ENCODE measurements at places on chromosomes 6 and 20. TPM values are rescaled to one million over a fixed set of nuclear protein-coding genes. Genes with fewer than 3 reads are reported as not detected.

- H3K36me3 ChIP-seq: peaks cover 5% of the 10 kb centered on the region
- H3K27me3 ChIP-seq: no peaks in the 10 kb centered on the region
- peaks cover 85% of the 10 kb centered on the region for H3K4me1 ChIP-seq
Observed at GRCh38 chr20:47319517-47320252, 36.8 kb downstream of the ZMYND8 start.

- H3K27me3 ChIP-seq: no peaks in the 10 kb centered on the region
- H3K4me3 ChIP-seq: peak overlapping the region; percentile 88
- peak; percentile 96 for DNase-seq
Observed at GRCh38 chr20:17568972-17569521, 828 bp upstream of the DSTN start.

Gene OR2B6
- total RNA-seq: not detected

GRCh38 chr6:157398151-157398550 lies 17.2 kb downstream of the ZDHHC14 start:
- H3K4me1 ChIP-seq: no peaks in the 10 kb centered on the region
- H3K27ac ChIP-seq: no peak overlapping the region
- H3K36me3 ChIP-seq: no peaks in the 10 kb centered on the region
- H3K27me3 ChIP-seq: no peaks in the 10 kb centered on the region
- H3K4me3 ChIP-seq: no peak overlapping the region
- no peak for DNase-seq

Gene TUBB2B
- total RNA-seq: 67.2 TPM

DNA sequence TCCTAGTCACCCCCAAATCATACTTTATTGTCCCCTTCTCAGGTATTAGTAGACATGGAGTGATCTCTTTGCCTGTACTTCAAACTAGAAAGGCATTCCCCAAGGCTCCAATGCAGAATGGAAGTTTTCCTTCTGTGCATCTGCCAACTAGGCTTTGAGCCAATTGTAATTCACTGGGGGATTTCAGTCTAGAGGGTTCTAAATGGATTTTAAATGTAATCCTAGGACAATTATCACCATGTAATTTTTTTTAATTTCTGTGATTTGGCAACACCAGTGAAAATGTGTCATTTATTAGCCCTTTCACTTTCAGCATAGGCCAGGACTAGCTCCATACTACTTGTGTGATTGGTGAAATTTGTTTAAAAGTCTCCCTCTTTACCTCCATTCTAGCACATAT lies 557.6 kb upstream of the MARCKS start:
- no peak overlapping the region for H3K4me3 ChIP-seq
- H3K36me3 ChIP-seq: peaks cover 8% of the 10 kb centered on the region
- H3K4me1 ChIP-seq: peaks cover 29% of the 10 kb centered on the region
- peak overlapping the region; percentile 42 for H3K27ac ChIP-seq
- no peaks in the 10 kb centered on the region for H3K27me3 ChIP-seq

DNA sequence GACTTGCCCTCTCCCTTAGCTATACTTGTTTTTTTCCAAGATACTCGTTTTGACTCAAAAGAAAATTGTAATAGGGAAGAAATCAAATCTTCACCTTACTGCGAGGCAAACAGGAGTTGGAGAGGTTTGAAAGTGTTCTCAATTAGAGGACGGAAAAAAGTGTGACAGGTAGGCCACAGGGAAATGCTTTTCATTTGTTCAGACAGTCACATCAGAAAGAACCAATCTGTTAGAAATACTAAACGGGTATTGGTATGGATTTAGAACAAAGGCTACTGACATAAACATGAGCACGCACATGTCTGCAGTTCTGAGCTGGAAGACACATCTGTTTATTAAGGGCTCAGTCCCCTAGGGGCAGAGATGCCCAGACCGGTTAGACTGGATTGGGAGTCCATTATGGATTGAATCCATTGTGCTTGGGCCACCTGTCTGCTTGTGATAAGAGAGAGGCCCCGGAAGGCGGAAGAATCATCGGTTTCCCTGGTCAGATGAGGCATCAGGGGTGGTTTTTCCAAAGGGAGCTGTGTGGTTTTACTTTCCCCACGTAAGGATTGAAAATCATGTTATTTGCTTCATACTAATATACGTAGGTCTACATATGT lies 220.9 kb upstream of the MYLIP start:
- H3K27me3 ChIP-seq: peaks cover 5% of the 10 kb centered on the region
- DNase-seq: no peak
- H3K27ac ChIP-seq: no peak overlapping the region
- no peaks in the 10 kb centered on the region for H3K36me3 ChIP-seq

DNA sequence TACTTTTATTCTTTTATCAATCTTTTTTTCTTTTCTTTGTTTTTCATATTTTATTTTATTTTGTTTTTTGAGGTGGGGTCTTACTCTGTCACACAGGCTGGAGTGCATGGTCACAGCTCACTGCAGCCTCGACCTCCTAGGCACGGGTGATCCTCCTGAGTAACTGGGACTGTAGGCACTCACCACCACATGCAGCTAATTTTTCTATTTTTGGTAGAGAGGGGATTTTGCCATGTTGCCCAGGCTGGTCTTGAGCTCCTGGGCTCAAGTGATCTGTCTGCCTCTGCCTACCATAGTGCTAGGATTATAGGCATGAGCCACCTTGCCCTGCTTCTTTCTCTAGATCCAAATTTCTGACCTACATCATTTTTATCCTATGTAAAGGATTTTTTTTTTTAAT lies 153.2 kb downstream of the CDKAL1 start:
- H3K4me1 ChIP-seq: peaks cover 27% of the 10 kb centered on the region
- H3K36me3 ChIP-seq: peaks cover 6% of the 10 kb centered on the region
- no peaks in the 10 kb centered on the region for H3K27me3 ChIP-seq
- H3K27ac ChIP-seq: no peak overlapping the region

DNA sequence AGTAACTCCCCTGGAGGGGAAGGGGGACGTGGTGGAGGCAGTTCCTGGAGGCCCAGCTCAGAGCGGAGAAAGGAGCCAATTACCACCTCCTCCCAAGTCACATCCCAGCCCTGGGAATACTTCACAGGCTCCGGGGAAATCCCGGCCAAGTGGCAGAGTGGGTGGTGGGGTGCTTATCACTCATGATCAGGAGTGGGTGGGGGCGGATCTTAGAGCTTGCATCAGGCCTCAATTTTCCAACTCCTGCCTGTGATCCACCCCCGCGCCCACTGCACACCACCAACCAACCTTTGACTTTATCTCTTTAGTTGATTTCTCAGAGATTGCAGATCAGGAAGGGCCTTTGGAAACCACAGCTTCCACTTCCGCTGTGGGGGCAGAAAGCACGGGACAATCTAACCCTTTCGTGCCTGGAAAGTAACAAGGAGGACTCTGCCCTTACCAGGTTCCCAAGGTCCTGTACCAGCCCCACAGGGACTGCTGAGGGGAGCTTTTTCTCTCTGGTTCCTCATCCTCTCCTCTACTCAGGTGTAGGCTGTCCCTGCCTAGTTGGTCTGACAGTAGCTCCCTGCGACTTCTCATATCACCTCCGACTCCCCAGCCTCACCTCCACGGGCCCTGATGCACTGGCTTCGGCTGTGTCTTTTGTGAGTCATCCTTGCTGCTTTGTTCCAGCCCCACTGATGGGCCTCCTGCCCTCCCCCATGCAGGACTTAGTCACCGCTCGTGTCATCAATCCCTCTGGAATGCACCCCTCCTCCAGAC lies 24.9 kb upstream of the IER3 start:
- no peaks in the 10 kb centered on the region for H3K27me3 ChIP-seq
- H3K4me3 ChIP-seq: peak overlapping the region; percentile 55
- peak; percentile 85 for DNase-seq
- H3K36me3 ChIP-seq: no peaks in the 10 kb centered on the region
- H3K4me1 ChIP-seq: peaks cover 64% of the 10 kb centered on the region

- H3K27me3 ChIP-seq: no peaks in the 10 kb centered on the region
- peaks cover 52% of the 10 kb centered on the region for H3K4me1 ChIP-seq
- H3K27ac ChIP-seq: no peak overlapping the region
- DNase-seq: no peak
- peaks cover 15% of the 10 kb centered on the region for H3K36me3 ChIP-seq
Observed at GRCh38 chr6:43495409-43495941, 14.7 kb downstream of the LRRC73 start.

- no peak overlapping the region for H3K27ac ChIP-seq
- no peak for DNase-seq
- no peak overlapping the region for H3K4me3 ChIP-seq
- H3K4me1 ChIP-seq: peaks cover 27% of the 10 kb centered on the region
Observed at GRCh38 chr6:125507987-125508655, 206.4 kb upstream of the HDDC2 start.

GRCh38 chr20:60653111-60653845 lies 598.8 kb upstream of the CDH4 start:
- no peak for DNase-seq
- no peaks in the 10 kb centered on the region for H3K36me3 ChIP-seq

GRCh38 chr6:150547502-150548222 lies 52.0 kb upstream of the PLEKHG1 start:
- DNase-seq: no peak
- peaks cover 2% of the 10 kb centered on the region for H3K4me1 ChIP-seq
- no peak overlapping the region for H3K4me3 ChIP-seq
- H3K27ac ChIP-seq: no peak overlapping the region

DNA sequence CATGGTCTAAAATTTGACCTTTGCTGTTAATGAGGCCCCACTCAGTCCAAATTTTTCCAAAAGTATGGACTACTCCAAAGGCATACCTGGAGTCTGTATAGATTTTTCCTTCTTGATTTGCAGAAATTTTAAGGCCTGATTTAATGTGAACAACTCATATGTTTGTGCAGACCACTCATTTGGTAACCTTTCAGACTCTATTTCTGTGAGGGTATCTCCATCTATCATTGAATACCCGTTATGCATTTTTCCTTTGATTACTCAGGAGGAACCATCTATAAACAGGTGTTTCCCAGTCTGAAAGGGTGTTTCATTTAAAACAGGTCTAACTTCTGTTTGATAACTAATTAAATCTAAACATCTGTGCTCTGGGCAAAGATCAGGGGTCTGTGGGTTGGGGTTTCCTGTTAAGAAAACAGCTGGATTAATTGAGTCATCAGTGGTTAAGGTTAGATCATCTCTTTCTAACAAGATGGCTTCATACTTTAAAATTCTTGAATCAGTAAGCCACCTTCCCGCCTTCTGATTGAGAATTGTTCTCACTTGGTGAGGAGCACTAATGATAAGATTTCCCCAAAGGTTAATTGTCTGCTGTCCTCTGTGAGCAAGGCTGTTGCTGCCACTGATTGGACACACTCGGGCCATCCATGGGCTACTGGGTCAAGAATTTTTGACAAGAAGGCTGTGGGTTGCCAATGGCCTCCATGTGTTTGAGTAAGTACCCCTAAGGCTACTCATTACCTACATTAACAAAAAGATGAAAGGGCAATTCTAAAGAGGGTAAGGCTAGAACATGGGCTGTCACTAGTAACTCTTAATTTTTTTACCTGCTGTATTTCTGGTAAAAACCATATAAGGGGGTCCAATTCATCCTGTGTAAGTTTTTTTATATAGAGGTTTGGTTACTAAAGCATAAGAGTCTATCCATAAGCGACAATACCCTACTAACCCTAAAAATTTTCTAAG lies 24.1 kb downstream of the HLA-B start:
- H3K4me3 ChIP-seq: no peak overlapping the region
- DNase-seq: no peak
- peaks cover 10% of the 10 kb centered on the region for H3K36me3 ChIP-seq
- H3K27me3 ChIP-seq: peaks cover 34% of the 10 kb centered on the region
- H3K27ac ChIP-seq: no peak overlapping the region

Gene PIGU
- total RNA-seq: 15.5 TPM

Gene PGC
- total RNA-seq: not detected
